ENCODE measurements at places on chromosomes 13 and 19.

GRCh38 chr19:38385804-38386257, 2.0 kb downstream of the GGN start:
- DNase-seq = no peak

- DNase-seq = no peak
These were observed 1036.8 kb downstream of the UQCRFS1 start for GRCh38 chr19:28176193-28176592.

DNA sequence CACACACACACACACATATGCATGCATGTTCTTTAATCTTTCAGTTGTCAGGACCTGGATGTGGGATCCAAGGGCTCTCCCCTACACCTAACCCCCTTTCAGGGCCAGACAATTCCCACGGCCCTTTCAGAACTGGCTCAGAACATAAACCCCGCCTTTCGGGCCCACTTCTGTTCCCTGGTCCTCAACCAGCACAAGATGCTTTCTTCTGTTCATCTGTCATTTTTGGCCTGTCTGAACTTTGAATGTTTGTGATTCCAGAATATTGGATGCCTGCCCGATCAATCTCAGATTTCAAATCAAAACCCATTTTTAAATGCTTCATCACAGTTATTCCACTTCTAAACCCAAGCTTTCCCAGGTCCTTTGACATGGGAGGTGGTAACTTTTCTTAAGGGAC, 167.3 kb downstream of the USP12 start:
- peak; percentile 8 for DNase-seq

- DNase-seq = no peak
These were observed 2.3 kb upstream of the ZNRF4 start for GRCh38 chr19:5452594-5453565.

GRCh38 chr19:56976995-56977906, 136.7 kb upstream of the PEG3 start:
- no peak for DNase-seq

DNA sequence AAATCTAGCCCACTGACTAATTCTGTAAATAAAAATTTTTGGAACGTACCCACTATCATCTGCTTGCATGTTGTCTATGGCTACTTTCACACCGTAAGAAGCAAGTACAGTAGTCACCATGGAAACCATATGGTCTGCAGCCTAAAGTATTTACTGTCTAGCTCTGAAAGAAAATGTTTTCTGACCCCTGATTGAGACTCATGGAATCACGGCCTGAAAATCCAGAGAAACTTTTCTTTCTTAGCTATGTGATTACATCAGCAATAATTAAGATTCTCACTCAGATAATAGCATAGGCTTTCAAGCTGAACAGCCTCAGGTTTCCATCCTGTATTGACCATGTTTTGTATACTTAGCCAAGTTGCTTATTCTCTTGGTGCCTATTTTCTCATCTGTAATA, 264.6 kb downstream of the NHLRC3 start:
- DNase-seq = no peak

DNA sequence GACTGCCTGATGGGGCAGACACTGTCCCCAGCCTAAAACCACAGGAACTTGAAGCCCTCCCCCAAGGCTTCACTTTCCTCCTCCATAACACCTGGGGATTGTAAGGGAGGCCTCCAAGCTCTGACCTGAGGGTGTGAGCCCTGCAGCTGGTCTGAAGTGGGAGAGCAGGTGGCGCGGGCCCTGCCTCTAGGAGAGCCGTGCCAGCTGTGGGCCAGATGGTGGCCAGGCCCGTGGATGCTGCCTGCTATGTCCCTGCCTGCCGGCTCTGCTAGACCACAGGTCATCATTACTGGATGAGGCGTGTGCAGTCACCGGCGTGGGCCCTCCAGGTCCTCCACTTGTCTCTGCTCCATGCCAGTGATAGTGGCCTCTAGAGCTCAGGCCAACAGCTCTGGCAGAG, 3.5 kb upstream of the KLHL26 start:
- DNase-seq = no peak

DNA sequence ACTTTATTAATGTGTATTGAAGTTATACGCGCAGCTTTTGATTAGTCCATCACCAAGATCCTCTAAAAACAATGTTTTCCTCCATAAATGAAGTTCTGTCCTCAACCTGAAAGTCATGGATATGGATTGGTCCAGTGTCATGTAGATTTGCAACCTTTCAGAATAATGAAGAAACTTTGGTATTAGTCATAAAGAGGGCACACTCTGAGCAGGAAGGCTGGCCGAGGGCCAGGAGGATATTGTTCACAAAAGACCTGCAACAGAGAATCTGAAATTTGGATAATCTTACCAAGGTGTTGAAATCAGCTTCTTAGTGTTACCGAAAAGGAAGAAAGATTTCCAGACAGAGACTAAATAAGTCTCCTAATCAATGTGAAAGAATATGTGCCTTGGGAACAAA, 20.7 kb downstream of the CLDN10 start:
- no peak for DNase-seq

- no peak for DNase-seq
These were observed 736.3 kb upstream of the KLHL1 start for GRCh38 chr13:70844391-70845108.

- no peak for DNase-seq
These were observed 7.2 kb downstream of the SLITRK5 start for GRCh38 chr13:87678372-87678752.

DNA sequence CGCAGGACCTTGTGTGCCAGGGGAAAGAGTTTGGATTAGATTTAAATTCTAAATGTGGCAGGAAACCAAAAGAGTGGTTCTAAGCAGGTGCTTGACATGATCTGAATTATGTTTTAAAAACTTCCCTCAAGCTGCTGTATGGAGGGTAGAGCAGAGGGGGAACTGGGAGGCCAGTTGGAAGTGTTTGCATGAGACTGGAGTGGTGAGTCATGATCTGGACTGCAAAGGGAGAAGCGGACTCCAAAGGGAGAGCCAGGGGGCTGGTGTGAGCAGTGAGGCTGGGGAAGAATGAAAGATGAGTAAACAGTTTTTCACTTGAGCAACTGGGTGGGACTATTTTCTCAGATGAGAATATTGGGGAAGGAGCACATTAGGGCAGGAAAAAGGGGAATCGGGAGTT, 206.1 kb downstream of the DNAJC15 start:
- DNase-seq = no peak

DNA sequence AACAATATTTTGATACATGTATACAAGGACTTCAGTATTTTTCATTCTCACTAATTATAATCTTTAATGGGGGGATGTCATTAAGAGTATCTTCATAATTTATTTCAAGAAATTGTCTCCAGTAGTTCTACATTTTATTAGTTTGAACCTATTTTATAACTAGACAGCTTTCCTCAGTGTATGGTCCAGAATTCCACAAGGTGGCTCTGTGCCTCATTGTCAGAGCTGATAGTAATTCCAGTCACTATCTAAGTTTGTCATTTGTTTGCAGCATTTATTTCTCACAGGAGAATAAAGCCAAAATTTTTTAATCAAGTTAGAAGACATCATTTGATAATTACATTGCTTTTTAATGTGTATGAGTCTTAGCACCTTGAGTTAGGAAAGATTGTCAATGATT, 1633.0 kb upstream of the PCDH20 start:
- no peak for DNase-seq
